ENCODE measurements at places on chromosomes 3 and 15.
A peak's percentile ranks its signal among the peaks of the same experiment; 100 is the strongest.

GRCh38 chr3:138696666-138697370, 88.2 kb downstream of the FAIM start:
- no peak for DNase-seq

- DNase-seq: peak; percentile 82
These were observed 54.2 kb downstream of the CCDC54 start for GRCh38 chr3:107431246-107432012.

DNA sequence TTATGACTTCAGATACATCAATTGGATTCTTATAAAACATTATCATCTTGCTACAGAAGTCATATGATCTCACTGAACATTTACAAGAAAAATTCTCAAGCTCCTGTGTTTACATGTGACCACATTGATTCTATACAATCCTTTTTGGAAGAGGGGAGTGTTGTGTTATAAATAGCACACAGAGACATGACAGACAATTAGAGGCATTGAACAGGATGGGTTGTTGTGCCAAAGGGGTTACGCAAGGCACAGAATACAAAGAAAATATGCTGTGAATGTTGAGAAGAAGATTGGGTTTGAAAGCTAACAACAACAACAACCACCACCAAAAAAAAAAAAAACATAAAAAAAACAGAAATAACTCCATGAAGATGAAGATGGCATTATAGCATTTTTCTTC, 32.5 kb upstream of the TBL1XR1 start:
- no peak for DNase-seq

GRCh38 chr3:139585820-139586219, 46.3 kb upstream of the RBP1 start:
- DNase-seq: no peak

- DNase-seq: no peak
These were observed 42.5 kb downstream of the CHCHD4 start for GRCh38 chr3:14082108-14082657.

DNA sequence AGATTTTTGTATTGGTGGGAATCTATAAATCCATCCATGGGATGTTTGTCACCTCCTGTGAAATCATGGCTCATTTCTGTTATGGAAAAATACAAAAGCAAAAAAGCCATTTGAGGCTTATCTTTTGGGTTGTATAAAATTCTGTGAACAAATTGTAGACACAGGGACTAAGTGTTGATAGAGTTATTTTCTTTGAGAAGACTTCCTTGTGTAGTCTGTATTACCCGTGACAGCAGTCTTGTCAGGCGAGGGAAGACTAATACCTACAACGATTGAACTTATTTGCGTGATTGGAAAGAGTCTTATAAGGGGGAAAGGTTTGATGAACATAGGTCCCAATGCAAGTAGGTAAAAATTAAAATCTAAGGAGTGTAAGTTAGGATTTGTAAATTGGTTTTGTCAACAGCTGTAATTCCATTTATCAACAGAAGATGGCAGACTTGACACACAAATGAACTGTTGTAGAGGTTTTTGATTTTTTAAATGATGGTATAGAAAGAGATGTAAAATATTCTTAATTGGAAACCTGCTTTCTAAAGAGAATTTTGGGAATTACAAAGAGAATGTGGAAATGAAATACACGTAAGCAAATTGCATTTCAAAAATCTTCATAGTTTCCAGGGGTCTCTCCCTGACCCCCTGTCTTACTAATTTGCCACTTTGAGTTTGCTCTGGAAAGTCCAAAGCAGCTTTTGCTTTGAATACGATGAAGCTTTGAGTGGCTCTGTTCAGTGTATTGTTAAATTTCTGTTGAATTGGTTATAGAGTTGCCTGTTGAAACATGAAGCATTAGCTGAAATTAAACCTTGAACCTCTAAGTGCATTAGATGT, 33.2 kb downstream of the SLC25A26 start:
- DNase-seq: no peak

GRCh38 chr15:30044377-30044776, 38.4 kb upstream of the GOLGA8J start:
- no peak for DNase-seq

DNA sequence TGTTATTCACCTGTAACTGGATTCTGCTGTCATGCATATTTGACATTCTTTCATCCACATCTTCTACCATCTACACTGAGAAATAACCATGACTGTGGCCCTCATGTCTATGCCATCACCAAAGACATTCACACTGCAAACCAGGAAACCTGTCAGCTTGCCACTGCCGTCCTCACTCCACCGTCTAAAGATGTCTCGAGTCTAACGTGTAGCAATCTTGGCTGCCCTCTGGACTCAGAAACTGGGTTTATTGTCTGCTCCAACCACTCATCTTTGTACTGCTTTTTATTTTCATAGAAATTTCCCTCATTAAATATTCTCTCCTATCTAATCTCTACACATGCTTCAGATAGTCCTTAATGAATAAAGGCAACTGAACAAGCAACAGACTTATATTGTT, 57.1 kb downstream of the CRYGS start:
- DNase-seq: no peak

Measured in right forelimb (tissue), 1 donor.